Activated CD4-positive, alpha-beta T cell treated with anti-CD3 and anti-CD28 coated beads, Interleukin-2, amount 10 ng/mL, durations not matched to agents 24 days and 14 days (primary cell): ENCODE measurements at places on chromosomes 3 and 15. TPM values are rescaled to one million over a fixed set of nuclear protein-coding genes. Genes with fewer than 3 reads are reported as not detected.

RUVBL1 gene
- total RNA-seq: 149 and 150 TPM in 2 replicates

PPARG gene
- total RNA-seq: 4.6 and 5.1 TPM in 2 replicates

OR4F6 gene
- total RNA-seq: not detected in 2 replicates

ALS2CL gene
- total RNA-seq: 0.47 and 0.99 TPM in 2 replicates

GRCh38 chr15:78265137-78265460 is 737 bp downstream of the DNAJA4 start:
- peaks cover 21% of the 10 kb centered on the region for H3K4me1 ChIP-seq
- peak overlapping the region; percentile 89 for H3K27ac ChIP-seq
- no peaks in the 10 kb centered on the region for H3K27me3 ChIP-seq
- no peak for DNase-seq

DNA sequence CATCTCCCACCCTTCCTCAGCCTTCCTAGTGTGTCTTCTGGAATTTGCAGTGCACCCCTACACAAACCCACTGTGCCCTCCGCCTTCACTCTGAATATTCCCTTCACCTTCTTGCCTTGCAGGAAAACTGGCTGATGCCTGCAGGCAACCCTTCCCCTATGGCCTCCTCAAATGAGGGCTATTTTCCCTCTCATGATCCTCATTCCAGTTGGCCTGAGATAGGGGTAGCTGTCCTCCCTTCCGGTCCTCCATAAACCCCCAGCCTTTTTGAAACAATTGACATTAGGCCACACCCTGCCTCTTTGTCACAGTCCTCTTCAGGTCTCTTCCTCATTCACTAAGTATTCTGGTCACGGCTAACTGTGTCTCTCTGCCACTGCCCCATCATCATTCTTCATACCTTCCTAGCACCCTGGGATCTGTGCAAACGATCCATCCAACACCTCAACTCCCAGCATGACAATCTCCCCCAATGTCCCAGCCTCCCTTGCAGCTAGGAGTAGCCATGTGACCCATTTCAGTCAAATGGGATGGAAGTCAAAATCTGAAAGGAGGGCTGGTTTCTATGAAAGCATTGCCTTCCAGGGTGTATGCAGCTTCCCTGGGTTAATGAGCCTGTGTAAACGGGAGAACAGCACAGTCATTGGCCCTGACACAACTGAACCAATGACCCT is 8.5 kb upstream of the TICRR start:
- H3K4me1 ChIP-seq: no peaks in the 10 kb centered on the region
- no peak overlapping the region for H3K4me3 ChIP-seq
- DNase-seq: no peak
- peaks cover 35% of the 10 kb centered on the region for H3K27me3 ChIP-seq
- no peak overlapping the region for H3K27ac ChIP-seq
- no peaks in the 10 kb centered on the region for H3K36me3 ChIP-seq

GRCh38 chr3:183764847-183765731 is 60.3 kb downstream of the MAP6D1 start:
- no peak for DNase-seq
- H3K27me3 ChIP-seq: no peaks in the 10 kb centered on the region
- H3K4me3 ChIP-seq: no peak overlapping the region
- H3K27ac ChIP-seq: peak overlapping the region; percentile 30
- peaks cover 38% of the 10 kb centered on the region for H3K36me3 ChIP-seq

DNA sequence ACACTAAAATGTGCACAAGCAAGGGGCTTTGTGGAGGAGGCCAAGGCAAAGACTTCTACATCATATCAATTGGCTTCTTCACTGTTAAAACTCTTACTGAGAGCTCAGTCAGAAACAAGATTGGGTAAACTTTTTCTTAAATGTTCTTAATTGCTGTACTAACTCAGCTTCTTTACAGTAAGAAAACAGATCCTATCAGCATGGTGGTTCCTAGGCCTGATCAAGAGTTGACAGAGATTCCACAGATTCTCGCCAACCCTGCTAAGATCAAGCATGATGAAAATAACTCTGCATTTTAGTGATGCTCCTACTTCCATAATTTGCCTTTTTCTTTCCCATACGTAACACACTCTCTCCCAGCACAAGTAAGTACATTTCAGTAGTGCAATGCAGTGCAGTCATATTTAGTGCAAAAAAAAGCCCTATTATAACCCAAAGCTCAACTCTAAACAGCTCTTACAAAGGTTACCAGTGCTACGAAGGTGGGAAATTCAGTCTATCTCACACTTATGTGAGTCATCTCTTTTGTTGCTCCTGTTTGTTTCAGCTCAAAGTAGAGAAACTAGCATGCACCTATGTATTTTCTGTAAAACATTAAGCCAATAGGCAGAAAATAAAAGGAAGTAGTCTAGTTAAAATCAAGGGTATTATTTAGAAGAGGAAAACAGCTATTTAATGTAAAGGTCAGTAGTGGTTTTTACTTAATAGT is 29.9 kb downstream of the TIGIT start:
- no peak for DNase-seq
- no peaks in the 10 kb centered on the region for H3K27me3 ChIP-seq
- H3K27ac ChIP-seq: peak overlapping the region; percentile 88
- H3K4me3 ChIP-seq: peak overlapping the region; percentile 6

DNA sequence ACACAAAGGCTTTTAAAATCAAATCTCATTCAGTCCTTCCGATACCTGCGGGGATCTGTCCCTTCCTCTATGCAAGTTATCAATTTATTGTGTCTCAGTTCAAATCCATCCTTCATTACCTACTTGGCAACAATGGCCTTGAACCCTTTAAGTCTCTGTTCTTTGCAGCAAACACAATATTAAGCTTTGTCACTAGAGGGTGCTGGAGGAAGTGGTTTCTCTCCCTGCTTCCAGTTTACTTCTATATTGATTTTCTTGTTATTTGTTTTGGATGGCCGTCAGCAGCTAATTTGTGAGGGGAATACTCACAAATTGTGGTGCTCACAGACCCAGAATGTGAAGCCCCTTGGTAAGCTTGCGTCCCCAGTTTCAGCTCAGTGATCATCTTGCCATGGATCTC is 278.3 kb downstream of the FGF12 start:
- no peak overlapping the region for H3K27ac ChIP-seq
- no peaks in the 10 kb centered on the region for H3K36me3 ChIP-seq
- H3K4me1 ChIP-seq: no peaks in the 10 kb centered on the region
- DNase-seq: no peak

GRCh38 chr3:186108106-186108940 is 566 bp downstream of the ETV5 start:
- no peaks in the 10 kb centered on the region for H3K36me3 ChIP-seq
- peak overlapping the region; percentile 89 for H3K4me3 ChIP-seq
- H3K4me1 ChIP-seq: peaks cover 33% of the 10 kb centered on the region
- H3K27ac ChIP-seq: no peak overlapping the region

DNA sequence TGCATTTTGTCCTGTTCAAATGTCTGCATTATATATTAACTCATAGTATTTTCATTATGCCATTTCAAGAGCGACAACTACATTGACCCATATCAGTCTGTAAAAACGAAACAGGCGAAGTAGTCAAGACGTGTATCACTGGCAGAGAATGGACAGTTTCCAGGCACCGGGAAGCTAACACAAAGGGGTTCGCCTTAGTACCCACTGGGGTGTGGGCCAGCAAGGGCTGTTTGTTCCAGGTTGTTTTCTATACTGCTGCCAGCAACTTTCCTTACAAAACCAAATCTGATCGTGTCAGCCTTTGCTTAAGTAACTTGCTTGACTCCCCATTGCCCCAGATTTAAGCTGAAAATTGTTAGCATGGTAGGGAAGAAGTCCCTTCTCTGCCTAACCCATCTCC is 87.1 kb downstream of the CGNL1 start:
- H3K4me1 ChIP-seq: no peaks in the 10 kb centered on the region
- H3K36me3 ChIP-seq: no peaks in the 10 kb centered on the region
- no peak for DNase-seq
